Activated T-helper 1 cell treated with Interleukin-2 at 50 U/mL for 16 hours (primary cell): ENCODE measurements at places on chromosomes 3 and 15.

DNA sequence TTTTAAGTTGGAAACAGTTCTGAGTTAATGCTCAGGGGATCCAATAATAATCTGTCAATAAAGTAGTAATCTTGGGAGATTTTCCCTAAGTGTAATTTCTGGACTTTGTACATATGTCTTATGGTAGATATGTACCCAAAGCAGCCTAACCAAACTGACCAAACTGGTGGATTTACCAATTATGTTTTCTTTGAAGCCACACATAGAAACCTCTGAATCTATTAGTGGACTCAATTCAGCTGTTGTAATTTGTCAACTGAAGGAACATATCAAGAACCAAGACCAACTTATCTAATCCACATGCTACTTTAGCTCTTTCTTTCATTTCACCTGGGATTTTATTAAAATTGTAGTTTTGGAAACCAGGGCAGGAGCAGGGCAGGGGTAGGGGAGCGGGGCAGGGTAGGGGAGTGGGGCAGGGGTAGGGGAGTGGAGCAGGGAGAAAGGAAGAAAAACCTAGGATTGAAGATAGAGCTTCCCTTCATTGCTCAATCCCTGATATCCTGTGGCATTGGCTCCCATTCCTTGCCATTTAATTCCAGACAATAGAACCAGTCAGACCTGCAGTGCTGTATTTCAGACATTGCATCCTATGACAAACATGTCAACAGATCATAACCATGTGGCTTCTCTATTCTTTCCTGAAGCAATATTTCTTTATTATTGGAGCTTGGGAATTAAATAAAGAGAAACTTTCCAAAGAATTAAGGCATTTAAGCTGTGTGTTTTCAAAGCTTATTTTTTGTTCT, 101.8 kb downstream of the NFKBIZ start:
- no peak for DNase-seq

- DNase-seq: no peak
Measured at GRCh38 chr3:3288255-3288654, 108.8 kb upstream of the CRBN start.

DNA sequence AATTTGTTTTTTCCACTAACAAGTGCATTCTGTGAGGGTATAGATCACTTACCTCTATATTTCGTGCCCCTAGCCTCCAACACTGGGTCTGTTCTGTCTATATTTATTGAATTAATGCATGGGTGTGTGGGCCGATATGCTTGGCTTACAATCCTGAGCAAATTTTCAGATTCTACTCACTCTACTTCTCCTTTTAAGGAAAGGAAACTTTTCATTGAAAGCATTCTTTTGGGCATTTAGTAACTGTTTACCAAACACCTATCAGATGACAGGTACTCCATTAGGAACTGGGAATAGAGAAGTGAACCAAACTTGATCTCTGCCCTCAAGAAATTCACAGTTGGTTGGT, 60.5 kb downstream of the TLE3 start:
- DNase-seq: no peak

DNA sequence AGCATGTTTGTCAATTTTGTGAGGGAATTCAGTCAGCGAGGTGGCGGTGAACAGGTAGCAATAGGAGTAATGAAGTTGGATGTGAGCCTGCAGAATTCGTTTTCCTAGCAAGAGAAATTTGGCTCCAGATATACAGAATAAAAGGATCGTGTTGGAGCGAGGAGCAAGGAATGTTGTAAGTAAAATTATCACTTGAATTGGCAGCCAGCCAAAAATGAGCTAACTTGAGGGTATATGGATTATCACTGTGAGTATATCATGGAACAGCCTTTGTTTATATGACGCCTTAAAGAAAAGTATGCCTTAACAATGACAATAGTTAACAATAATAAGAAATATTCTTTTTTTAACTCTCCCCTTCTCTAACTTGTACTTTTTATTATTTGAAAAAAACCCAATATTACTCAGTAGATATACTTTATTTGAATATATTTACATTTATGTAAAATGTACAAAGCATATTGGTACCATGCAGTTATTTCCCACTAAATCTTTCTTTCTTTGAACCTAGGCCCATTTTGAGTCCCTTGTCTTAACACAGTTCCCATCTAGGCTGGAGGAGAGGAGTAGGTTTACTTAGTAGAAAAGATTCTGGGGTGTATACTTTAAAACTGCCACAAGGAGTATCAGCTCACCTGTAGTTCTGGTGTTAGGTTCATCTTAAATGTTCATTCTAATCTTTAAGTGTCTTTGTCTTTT, 29.3 kb downstream of the EPHA6 start:
- DNase-seq: no peak

DNA sequence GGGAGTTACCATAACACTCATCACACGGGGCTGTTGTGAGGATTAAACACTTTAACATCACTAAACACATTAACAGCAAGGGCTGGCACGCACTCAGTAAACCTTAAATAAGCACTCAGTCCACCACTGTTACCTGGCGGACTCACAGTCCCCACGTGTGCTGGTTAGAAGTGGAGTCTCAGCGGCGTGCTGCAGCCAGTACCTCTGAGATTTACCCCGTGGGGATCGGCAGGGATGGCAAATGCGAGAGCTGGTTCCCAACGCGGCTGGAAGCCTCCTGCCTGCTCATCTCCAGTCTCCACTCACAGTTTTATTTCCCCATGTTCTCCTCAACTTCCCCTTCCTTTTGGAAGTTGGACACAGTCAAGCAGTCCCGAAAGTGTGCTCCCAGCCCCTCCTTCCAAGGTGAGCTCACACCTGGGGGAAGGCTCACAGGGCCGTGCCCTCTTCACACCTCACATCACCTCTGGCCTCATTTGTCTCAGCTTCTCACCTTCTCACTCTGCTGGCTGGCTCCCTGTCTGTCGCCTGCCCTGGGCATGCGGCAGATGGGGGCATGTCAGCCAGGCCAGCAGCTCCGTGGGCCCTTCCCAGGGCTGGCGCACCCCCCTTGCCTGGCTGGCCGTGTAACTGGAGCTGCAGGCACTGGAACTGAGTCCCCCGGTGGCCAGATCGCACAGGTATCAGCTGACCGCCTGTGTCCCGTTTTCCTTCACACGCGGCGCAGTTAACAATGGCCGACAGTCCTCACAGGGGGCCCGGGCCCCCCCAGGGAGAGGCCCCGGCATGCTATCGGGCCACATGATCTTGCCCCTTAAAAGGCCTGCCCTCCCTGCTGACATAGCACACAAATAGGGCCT, 87.1 kb downstream of the WNT7A start:
- DNase-seq: no peak

DNA sequence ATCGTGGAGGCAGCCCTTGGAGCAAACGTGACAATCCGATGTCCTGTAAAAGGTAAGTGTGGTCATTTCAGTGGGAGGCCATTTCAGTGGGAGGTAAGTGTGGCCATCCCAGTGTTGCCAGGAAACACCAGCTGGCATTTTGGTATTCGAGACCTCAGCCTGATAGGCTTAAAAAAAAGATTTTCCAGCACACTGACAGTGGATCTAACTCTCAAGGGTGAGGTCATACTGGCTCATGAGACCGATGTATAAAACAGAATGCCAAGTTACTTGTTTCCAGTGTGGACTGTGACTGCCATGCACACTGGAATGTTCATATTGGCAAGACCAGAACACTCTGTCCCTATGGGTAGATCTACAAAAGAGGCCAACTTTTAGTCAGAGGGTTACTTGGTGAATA, 244.4 kb upstream of the GOLGA6L4 start:
- DNase-seq: no peak

DNA sequence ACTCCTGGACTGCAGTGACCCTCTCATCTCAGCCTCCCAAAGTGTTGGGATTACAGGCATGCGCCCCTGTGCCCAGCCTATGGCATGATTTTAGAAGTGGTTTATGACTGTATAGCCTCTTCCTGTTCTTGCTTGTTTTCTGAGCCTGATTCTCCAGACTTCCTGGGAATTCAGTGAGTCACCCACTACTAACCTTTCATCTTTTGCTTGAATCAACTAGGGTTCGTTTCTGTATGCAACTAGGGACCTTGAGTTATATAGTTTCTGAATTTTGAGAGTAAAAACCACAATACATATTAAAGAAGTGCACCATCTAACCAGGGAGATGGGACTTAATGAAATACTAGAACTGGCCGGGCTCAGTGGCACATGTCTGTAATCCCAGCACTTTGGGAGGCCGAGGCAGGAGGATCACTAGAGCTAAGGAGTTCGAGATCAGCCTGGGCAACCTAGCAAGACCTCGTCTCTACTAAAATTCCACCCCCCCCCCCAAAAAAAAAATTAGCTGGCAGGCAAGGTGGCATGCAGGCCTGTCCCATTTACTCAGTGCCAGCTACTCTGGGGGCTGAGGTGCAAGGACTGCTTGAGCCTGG, 76.0 kb downstream of the ZNF609 start:
- DNase-seq: no peak

- no peak for DNase-seq
Measured at GRCh38 chr3:115624901-115625300, 1.6 kb downstream of the GAP43 start.

DNA sequence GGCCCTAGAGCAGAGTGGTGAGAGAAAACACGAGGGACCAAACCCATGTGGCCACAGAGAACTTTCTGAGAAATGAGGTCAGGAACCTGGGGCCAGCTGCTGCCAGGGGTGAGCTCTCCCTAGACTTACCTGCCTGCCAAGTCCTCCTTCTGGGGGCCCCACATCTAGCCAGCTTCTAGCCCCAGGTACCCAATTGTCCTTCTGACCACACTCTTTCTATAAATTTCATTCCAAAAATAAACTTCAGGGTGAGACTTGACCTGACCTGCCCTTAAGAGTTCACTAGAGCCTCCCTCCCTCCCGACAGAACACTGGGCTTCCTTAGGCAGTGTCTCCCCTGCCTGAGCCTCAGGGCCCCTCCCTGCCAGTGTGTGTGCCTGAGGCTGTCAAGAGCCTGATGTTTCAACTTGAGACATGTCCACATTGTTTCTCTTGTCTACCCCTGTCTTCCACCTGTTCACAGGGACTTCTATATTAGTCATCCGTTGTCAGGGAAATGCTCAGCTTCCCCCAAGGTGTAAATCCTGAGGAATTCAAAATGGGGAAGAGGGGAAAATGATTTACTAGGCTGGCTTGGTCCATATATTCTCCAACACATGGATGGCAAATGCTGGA, 312.8 kb upstream of the TLE3 start:
- no peak for DNase-seq

DNA sequence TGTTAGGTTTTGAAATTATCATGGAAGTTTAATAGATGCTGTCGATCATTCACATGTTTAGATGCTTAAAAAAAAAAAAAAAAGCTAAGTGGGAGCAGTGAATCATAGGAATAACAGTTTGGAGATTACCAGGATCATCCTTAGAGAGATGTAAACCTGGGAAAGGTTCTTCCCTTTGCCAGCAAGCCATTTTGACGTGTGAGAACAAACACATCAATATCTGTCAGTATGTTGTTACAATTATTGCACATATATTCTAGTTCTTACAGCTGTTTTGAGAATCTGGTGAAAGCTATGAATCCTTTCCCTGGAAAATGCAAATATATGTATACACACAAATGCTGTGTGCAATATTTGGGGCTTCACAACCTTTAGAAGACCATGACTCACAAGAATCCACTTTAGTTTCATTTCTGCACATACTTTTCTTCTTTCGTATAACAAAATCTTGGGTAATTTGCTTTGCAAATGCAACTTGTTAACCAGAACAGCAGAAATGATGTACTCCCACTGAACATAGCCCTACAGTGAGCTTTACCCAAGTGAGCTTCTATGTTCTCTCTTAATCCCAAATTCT, 12.0 kb downstream of the NFKBIZ start:
- no peak for DNase-seq

DNA sequence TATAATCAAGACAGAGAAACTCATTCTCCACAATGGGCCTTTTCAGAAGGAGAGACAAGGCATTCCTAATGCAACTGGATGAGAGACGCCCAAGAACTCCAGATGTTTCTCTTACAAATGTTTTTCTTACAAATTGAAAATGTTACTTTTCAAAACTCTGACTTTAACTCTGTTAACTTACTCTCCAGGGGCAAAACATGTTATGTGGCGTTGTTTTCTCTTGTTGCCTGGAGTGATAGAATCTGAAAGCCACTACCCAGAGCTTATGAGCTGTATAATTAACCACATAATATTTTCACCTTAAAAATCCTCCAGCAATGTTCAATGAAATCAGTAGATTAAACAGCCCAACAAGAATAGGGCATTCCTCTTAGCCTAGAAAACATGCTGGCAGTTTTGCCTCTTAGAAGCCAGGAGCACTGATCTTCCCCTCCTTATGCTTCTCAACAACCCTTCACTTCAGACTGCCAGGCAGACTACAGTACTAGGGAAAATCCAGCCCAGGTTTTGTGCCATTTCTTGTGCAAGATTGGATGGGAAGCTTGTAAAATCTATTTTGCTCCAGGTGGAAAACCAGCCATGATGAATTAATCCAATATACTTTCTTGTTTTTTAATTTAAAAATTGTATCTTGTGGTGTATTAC, 186.7 kb upstream of the GADL1 start:
- DNase-seq: no peak

DNA sequence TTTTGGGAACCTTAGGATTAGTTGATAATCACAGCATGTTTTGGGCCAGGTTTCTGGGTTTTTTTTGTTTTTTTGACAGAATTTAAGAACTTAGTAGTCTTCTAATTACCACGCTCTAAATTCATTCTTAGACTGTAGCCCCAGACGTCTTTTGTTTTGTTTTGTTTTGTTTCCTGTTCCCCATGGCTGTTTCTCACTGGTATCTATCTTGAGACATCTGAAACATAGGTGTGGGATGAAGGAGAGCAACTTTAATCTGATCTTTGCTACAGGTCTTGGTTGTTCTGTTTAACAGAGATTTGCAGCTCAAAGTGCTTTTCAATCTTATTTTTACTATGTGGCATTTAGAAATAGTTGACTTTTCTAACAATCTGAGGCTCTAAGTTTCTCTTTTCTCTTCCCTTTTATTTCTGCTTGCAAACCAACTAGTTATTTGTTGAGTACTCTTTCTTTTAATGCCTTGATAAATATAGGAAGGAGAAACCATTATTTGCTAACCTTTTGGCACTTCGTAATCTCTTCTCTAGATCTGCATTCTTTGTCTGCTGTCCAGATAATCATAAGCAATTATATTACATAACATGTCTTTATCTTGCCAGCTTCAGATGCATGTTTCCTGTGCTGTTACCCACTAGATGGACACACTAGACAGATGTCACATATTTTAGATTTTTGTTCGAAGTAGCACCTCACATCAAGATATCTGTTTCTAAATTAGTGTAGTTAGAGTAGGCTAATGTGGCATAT, 40.9 kb downstream of the FBXL2 start:
- no peak for DNase-seq
